Skin of body (tissue), 3 donors: ENCODE measurements at places on chromosomes 5 and 9. TPM values are rescaled to one million over a fixed set of nuclear protein-coding genes. Genes with fewer than 3 reads are reported as not detected.

The ZBTB6 gene
- total RNA-seq, result 23.5 TPM

DNA sequence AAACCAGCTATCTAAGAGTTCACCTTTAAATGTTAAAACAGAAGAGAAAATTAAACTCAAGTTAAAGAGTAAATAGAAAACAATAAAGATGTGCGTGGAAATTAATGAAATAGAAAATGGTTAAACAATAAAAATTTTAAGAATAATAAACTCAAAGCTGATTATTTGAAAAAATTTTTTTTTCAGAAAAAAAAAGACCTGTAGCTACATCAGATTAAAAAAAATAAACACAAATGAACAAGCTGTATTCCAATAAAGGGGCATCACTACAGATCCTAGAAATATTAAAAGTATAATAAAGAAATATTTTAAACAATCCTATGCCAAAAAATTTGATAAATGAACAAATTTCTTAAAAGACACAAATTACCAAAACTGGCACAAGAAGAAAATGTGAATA, 64.1 kb downstream of the DRD1 start:
- no peak for DNase-seq

The SLC44A1 gene
- 33.5 TPM for total RNA-seq

GRCh38 chr5:169157064-169157463, 143.9 kb downstream of the SLIT3 start:
- no peak for DNase-seq

DNA sequence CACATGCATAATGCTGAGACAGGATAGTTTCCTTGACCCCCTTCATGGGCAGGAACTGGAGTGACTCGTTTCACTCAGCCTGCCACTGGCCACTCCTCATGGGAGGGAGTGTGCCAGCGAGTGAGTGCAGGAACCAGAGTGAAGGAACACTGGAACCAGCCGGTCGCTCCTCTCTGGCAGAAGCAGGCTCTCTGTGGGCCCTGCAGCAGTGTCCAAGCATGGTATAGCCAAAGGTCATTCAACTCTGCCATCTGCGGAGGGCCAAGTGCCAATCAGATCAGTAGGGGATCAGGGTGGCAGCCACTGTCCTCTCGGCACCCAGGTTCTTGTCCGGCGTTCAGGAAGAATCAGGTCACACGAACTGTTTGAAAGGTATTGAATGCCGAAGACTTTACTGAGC, 169.3 kb upstream of the PPP1R2B start:
- DNase-seq, result no peak

DNA sequence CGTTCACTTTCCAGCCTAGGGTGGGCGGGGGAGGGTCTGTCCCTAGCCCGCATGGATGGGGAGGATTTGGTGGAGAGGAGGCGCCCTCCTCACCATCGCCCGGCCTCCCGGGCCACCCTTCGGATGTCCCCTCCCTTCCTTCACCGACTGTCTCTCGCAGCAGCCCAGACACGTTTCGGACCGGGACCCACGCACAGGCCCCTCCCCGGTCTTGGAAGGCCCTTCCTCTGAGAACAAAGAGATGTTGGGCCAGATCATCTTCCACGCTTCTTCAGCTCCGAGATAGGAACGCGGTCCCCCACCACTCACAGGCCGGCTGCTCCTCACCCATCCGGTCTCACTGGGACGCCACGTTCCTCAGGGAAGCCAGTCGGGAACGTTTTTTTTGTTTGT, 640 bp upstream of the DPM2 start:
- DNase-seq, result no peak
